Omental fat pad (tissue), 4 donors: ENCODE measurements at places on chromosomes 12 and 14.

DNA sequence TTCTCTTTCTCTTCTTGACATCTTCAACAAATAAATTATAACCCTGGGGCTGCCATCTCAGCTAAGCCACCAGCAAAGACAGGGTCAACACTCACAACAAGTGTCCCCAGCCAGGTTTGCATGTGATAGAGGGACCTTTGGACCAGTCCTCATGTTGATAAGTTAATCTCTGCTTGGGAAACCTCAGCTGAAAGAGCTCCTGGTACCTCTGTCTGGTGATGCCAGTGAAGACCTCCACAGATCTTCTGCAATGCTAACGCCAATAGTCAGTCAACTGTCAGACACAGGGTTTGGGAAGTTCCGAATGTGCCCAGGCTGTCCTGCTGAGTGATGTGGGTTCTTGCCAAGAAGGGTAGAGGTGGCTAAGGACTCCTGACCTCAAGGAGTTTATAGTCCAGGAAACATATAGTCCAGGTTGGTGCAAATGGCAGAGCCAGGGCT lies 179.8 kb upstream of the GZMB start:
- DNase-seq = no peak

GRCh38 chr12:110180591-110181005 lies 56.4 kb downstream of the IFT81 start:
- DNase-seq = no peak

DNA sequence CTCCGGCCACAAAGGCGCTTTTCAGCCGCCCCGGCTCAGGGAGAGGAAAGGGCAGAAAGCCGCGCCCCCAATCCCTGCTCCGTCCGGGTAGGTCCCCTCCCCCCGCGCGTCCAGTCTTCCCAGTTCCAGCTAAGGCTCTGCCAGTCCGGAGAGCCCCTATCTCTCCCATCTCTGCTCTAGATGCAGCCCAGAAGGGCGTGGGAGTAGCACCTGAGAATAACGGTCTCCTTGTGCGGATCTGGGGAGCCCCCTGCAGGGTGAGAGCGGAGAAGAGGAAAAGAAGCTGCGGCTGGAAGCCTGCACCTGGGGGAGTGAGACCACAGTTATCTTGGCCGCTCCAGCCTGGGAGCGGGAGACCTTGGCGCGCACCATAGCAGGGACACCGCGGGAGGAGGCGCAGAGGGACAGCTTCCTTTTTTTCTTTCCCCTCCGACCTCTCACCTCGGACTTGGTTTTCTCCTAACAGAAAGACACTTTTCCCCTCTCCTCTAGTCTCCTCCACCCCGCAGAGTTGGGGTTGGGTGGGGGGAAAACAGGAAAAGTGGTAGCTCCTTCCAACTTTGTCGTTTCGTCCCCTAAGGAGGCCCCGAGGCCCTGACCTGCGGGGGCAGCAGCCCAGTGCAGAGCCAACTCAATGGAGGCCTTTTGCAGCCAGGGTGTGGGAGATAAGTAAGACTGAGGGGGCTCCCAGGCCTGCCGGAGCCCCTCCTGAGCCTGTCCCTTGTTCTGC lies 2.4 kb downstream of the DHH start:
- no peak for DNase-seq

DNA sequence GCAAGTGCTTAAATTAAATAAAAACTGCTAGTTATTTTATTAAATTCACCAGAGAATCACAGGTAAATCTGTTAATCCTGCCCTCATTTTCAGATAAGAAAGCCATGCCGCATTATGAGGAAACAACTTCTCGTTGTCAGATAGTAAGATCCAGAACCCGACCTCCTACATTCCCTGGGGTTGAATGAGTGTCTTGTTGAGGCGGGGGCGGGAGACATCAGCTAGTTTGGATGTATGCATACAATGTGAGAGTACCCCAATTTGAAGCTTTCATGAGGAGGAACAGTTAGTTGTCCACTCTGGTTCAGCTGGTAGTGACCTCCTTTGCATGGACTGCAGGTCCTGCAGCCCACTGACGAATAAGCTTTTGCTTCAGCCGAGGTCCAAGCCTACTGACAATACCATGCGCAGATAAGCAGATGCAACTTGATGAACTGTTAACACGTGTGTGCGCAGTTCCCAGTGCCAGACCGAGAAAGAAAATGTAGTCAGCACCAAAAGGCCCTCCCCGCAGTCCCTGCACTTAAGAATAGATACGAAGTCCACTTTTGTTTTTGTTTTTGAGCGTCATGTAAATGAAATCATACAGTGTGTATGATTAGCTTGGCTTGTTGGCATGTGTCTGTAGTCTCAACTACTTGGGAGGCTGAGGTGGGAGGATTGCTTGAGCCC lies 34.9 kb downstream of the EVL start:
- no peak for DNase-seq

DNA sequence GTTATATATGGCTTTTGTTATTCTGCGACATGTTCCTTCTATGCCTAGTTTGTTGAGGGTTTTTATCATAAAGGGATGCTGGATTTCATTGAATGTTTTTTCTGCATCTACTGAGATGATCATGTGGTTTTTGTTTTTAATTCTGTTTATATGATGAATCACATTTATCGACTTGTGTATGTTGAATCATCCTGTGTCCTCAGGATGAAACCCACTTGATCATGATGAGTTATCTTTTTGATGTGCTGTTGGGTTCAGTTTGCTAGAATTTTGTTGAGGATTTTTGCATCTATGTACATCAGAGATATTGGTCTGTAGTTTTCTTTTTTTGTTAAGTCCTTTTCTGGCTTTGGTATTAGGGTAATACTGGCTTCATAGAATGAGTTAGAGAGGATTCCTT lies 291.2 kb downstream of the AKAP6 start:
- no peak for DNase-seq

GRCh38 chr14:25351269-25351668 lies 301.3 kb upstream of the STXBP6 start:
- DNase-seq = no peak

DNA sequence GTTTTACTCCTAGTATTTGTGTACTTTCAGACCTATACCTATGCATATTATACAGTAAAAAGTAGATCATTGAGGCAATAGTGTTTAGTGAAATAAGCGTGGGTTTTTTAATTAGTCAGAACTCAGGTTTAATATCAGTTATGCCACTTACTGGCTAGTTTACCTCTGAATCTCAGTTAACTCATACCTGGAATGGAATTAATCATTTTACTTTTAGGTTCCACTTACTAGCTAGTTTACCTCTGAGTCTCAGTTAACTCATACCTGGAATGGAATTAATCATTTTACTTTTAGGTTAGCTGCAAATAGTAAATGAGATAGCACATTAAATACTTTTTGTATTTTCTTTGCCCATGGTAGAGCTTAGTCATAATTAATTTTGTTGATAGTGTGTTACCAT lies 475.7 kb downstream of the CCER1 start:
- DNase-seq = no peak

DNA sequence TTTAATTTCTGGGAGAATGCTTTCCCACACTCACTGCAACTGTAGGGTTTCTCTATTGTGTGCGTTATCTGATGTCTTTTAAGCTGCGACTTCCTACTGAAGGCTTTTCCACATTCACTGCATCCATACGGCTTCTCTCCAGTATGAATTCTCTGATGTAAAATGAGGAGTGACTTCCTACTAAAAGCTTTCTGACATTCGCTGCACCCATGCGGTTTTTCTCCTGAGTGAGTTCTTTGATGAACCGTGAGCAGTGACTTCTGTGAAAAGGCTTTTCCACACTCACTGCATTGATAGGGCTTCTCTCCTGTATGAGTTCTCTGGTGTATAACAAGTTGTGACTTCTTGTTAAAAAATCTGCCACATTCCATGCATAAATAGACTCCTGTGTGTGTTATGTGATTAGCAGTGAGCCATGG lies 29.7 kb downstream of the ZNF605 start:
- no peak for DNase-seq

DNA sequence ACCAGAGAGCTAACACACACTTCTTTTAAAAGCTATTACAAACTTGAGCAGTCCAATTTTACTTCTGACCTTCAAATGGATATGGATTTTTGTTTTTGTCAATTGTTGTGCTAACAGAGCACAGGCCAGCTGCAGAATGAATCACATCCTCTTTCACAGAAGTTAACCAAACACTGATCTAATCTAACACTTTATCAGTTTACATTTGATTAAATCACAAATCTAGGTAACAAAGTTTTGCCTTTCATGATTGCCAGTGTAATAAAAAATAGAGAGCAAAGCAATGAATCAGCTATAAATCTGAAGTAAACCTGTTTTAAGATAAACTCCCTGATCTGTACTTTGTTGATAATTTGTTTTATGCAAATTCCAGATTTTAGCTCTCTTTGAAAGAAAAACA lies 273.1 kb upstream of the RGS6 start:
- no peak for DNase-seq

DNA sequence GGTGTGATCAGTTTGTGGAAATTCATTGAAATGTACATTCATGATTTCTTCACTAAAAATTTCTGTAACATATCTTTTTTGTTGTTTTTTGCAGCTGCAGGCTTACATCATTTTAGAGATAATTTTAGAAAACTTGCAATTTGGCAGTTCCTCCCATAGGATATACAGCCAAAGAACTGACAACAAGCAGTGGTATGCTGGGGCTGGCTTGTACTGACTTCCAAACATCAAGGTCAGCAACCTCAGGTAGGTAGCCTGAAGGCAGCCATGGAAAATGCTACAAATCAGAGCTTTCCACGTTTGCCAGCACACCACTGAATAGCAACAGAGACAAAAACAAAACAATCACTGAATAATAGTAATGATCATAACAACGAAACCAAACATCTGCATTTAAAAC lies 21.2 kb downstream of the TRIM9 start:
- DNase-seq = no peak
